ENCODE measurements at places on chromosomes 5 and 9. TPM values are rescaled to one million over a fixed set of nuclear protein-coding genes. Genes with fewer than 3 reads are reported as not detected.

Gene TMC1
- total RNA-seq, result not detected

Gene PCDHGA11
- total RNA-seq, result 0.21 TPM

Gene CDX1
- total RNA-seq, result 0.62 TPM

Gene PCDHGA7
- not detected for total RNA-seq

Gene EPB41L4A
- total RNA-seq, result 3.2 TPM

Gene SOHLH1
- not detected for total RNA-seq

Gene SLC6A3
- 0.07 TPM for total RNA-seq

Gene FCN1
- not detected for total RNA-seq

Gene DAPK1
- 58.5 TPM for total RNA-seq

Gene TRMO
- 4.3 TPM for total RNA-seq

Gene IFNB1
- not detected for total RNA-seq

Gene OMD
- not detected for total RNA-seq

DNA sequence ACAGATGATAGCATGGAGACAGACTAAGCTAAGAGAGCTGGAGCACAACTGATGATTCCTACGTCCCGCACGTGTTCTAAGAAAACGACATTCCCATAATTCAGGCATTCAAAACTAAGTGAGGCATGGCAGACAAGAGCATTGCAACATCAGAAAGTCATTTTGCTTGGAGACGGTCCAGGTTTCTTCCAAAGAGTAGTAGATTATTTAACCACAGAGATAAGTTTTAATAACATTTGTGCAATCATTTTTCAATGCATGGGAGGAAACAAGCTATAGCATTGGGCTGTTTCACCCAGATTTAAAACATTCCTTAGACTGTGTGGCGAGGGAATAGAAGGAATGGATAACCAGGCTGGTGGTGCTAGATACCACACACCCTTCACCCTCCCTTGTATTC lies 117.2 kb downstream of the APBA1 start:
- no peak for DNase-seq

DNA sequence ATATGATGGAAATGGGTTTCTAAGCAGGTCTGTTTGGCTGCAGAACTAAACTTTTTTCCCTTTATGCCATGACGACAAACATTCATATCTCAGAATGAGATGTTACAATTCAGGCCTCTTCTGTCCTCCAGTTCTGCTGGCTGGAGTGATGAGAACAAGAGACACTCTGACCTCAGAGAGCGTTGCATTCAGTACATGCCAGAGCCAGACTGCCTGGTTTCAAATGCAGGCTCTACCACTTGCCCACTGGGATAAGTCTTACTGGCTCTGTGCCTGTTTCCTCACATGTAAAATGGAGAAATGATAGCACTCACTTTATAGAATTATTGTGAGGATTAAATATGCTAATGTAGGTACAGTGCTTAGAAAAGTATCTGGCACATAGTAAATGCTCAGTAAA lies 24.8 kb upstream of the TOMM5 start:
- no peak for DNase-seq

- DNase-seq, result no peak
Measured at GRCh38 chr9:69339620-69340019, 14.6 kb downstream of the ENTREP1 start.

GRCh38 chr5:107736638-107737037 lies 65.9 kb upstream of the EFNA5 start:
- DNase-seq, result no peak

- peak; percentile 66 for DNase-seq
Measured at GRCh38 chr5:10354048-10354872, 765 bp downstream of the MARCHF6 start.

DNA sequence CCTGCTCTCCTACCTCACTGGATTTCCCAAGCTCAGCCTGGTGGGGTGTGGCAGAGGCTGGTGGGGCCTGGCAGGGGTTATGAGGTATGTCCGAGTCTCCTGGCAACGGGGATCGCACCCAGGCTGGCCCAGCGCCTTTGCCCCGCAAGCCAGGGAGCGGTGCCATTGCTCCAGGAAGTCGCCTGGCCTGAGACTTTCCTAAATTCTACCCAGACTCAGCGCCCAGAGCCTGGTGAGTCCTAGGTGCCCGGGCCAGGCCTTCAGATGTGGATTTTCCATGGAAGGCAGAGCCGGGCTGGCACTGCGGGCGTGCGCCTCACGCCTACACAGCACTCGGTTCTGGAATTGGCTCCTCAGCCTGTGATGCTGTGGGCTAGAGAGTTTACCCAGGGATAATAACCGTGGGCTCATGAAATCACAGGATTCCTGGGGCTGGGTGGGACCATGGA lies 155.4 kb upstream of the COL5A1 start:
- DNase-seq, result no peak

DNA sequence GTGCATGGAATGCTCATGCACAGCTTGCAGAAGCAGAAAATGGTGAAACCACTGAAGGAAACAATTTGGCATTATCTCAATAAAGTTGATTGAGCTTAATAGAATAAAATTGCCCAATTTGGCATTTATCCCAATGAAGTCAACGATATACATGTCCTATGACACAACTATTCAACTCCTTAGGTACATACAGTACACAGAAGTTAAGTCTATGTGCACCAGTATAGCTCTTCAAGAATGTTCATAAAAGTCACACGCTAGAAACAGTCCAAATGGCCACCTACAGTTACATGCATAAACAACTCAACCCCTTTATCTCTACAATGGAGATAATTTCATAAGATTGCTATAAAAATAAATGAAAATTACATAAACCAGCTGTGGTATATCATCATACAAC lies 184.5 kb downstream of the DENND1A start:
- DNase-seq, result no peak

- peak; percentile 58 for DNase-seq
Measured at GRCh38 chr5:395156-395920, 47.6 kb upstream of the EXOC3 start.

DNA sequence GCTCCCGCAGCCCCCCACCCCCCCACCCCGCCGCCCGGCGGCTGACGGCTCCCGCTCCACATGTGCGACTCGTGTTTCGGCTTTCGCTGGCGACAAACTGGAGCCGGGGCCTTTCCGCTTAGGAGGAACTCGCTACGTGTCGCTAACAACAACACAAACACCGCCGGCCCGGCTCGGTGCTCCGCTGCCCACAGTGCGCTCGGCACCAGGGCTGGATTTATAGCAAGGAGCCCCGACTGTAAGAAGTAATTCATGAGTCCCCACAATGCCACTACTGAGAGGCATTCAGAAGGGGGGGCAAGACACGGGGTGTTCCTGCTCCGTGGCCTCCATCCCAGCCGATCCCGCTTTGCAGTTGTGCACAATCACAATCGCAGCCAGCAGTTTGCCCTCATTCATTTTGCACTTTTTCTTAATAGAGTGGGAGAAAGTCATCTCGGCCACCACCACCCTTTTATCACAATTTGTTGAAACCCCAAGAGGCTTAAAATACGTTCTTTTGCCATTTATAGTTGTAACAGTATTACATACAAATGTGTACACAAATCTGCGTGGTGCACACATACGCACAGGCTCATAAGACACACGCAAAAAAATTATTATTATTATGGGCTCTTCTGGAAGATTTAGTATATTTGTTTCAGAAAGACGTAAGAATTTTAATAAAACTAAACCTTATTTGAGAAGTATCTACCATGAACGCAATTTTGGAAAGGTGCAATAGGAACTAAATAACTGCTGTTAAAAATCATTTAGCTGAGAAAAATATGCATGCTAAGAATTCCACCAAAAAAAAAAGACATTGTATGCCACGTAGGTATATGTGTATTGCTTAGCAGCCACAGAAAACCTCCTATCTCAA lies 48.1 kb downstream of the EBF1 start:
- DNase-seq, result peak; percentile 73

DNA sequence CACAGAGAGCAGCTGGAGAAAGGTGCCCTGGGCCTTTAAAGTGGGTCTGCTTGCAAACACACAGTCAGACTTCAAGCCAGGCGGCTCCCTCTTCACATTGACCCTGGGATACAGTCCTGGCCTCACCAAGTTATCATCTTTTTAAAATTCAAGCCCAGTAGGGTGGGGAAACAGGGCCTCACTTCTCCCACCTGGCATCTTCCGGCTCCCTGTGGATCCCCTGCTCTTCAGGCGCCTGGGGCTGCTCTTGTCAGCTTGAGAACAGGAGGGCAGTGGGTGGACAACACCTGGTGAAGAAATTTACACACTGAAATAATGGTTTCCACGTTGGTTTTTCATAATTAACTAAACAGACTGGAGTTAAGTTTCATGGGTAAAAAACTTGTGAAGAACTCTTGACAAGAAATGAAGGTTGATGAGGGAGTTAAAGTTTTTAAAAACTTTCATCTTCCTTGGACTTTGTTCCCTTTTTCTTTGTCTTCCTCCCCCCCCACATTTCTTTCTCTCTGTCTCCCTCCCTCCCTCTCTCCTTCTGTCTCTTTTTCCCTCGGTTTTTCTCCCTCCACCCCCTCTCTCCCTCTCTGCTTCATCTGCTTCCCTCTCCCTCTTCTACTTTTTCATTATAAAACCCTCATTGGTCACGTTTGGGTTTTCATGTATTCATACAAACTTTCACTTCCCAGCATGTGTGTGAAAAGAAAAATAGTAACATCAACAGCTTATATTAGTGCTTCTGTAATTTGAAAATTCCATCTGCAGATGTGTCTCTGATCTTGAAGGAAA lies 219.6 kb downstream of the DMRT2 start:
- DNase-seq, result no peak

- DNase-seq, result peak; percentile 85
Measured at GRCh38 chr5:151770383-151771258, 1.1 kb upstream of the G3BP1 start.

- DNase-seq, result no peak
Measured at GRCh38 chr9:96502539-96503373, 52.8 kb downstream of the HABP4 start.

- peak; percentile 46 for DNase-seq
Measured at GRCh38 chr5:73136055-73136562, 15.7 kb downstream of the TMEM171 start.

- DNase-seq, result no peak
Measured at GRCh38 chr5:166062094-166062493, 2229.4 kb upstream of the WWC1 start.

- DNase-seq, result peak; percentile 87
Measured at GRCh38 chr9:27528076-27528885, 1.3 kb downstream of the MOB3B start.

- DNase-seq, result no peak
Measured at GRCh38 chr9:79701651-79702050, 129.9 kb downstream of the TLE4 start.

- no peak for DNase-seq
Measured at GRCh38 chr5:166369346-166369745, 1922.1 kb upstream of the WWC1 start.

GRCh38 chr9:17272536-17272935 lies 137.7 kb downstream of the CNTLN start:
- no peak for DNase-seq

Data from H7 (cell line).